IMR-90 (cell line): ENCODE measurements at places on chromosomes 13 and 19. TPM values are rescaled to one million over a fixed set of nuclear protein-coding genes. Genes with fewer than 3 reads are reported as not detected.
A peak's percentile ranks its signal among the peaks of the same experiment; 100 is the strongest.

Gene ZNF492
- 1.3 and 1.4 TPM in 2 replicates for total RNA-seq

- H3K4me3 ChIP-seq, result no peak overlapping the region
- no peaks in the 10 kb centered on the region for H3K36me3 ChIP-seq
- no peak overlapping the region for H3K27ac ChIP-seq
- H3K4me1 ChIP-seq, result no peaks in the 10 kb centered on the region
- peaks cover 25% of the 10 kb centered on the region for H3K27me3 ChIP-seq
Observed at GRCh38 chr19:35055715-35056179, 14.2 kb downstream of the HPN start.

DNA sequence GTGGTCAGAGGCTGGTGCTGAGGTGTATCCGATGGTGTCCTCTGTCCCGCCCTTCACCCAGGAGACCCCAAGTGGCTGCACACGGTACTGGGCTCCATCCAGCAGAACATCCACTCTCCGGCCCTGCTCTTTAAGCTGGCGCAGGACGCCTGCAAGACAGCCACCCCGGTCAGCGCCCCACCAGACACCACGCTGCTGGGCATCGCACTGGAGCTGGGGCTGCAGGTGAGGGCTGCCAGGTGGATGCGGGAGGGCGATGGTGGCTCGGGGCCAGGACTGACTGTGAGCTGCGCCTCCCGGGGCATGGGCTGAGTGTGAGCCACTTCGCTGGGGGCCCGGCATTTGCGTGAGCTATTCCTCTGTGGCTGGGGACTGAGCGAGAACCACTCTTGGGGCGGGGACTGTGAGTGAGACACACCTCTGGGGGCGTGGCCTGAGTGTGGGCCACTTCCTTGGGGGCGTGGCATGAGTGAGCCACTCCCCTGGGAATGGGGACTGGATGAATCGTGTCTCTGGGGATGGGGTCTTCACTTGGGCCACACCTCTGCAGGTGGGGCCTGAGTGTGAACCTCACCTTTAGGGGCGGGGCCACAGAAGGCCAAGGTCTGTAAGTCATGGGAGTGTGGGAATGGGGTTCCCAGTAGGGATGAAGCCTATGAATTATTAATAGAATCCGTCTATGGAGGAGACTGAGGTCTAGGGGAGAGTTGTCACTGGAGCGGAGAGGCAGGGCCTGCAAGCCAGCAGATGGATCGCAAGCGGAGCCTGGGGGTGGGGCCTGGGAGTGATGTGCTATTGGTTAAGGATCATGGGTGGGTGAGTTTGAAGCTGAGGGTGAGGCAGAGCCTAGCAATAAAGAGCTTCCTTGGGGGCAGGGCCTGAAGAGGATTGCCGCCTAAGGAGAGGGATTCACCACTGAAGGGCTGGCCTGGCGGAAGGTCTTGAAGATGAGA is 30.5 kb downstream of the ZSWIM4 start:
- H3K4me1 ChIP-seq, result no peaks in the 10 kb centered on the region
- no peak overlapping the region for H3K27ac ChIP-seq
- no peaks in the 10 kb centered on the region for H3K27me3 ChIP-seq
- H3K36me3 ChIP-seq, result peaks cover 55% of the 10 kb centered on the region

Gene NXNL1
- total RNA-seq, result not detected in 2 replicates

GRCh38 chr13:25731536-25731935 is 320.3 kb downstream of the SHISA2 start:
- no peaks in the 10 kb centered on the region for H3K36me3 ChIP-seq
- H3K4me1 ChIP-seq, result no peaks in the 10 kb centered on the region
- H3K4me3 ChIP-seq, result no peak overlapping the region
- no peak for DNase-seq
- H3K27me3 ChIP-seq, result no peaks in the 10 kb centered on the region
- H3K27ac ChIP-seq, result no peak overlapping the region

GRCh38 chr19:7351861-7352260 is 3.1 kb downstream of the ARHGEF18 start:
- H3K36me3 ChIP-seq, result no peaks in the 10 kb centered on the region
- no peaks in the 10 kb centered on the region for H3K4me1 ChIP-seq
- DNase-seq, result no peak
- H3K4me3 ChIP-seq, result no peak overlapping the region
- H3K27ac ChIP-seq, result no peak overlapping the region

GRCh38 chr19:45773384-45773783 is 4.3 kb upstream of the SIX5 start:
- no peak overlapping the region for H3K27ac ChIP-seq
- H3K27me3 ChIP-seq, result no peaks in the 10 kb centered on the region
- no peaks in the 10 kb centered on the region for H3K4me1 ChIP-seq

- H3K36me3 ChIP-seq, result no peaks in the 10 kb centered on the region
- no peaks in the 10 kb centered on the region for H3K27me3 ChIP-seq
- H3K27ac ChIP-seq, result no peak overlapping the region
- peak; percentile 39 for DNase-seq
- H3K4me1 ChIP-seq, result no peaks in the 10 kb centered on the region
Observed at GRCh38 chr13:74015137-74015536, 119.1 kb downstream of the KLF12 start.

Gene CYP2A6
- total RNA-seq, result not detected in 2 replicates

Gene CATSPERD
- total RNA-seq, result not detected in 2 replicates

- no peak overlapping the region for H3K27ac ChIP-seq
- H3K4me3 ChIP-seq, result no peak overlapping the region
- H3K4me1 ChIP-seq, result no peaks in the 10 kb centered on the region
- no peaks in the 10 kb centered on the region for H3K36me3 ChIP-seq
- no peak for DNase-seq
- H3K27me3 ChIP-seq, result peaks cover 2% of the 10 kb centered on the region; the same call in 1 of the 2 replicates
Observed at GRCh38 chr13:111074826-111075225, 40.3 kb upstream of the ARHGEF7 start.

Gene LILRB2
- total RNA-seq, result not detected in 2 replicates

Gene PNMA8A
- 0.83 and 0.90 TPM in 2 replicates for total RNA-seq

DNA sequence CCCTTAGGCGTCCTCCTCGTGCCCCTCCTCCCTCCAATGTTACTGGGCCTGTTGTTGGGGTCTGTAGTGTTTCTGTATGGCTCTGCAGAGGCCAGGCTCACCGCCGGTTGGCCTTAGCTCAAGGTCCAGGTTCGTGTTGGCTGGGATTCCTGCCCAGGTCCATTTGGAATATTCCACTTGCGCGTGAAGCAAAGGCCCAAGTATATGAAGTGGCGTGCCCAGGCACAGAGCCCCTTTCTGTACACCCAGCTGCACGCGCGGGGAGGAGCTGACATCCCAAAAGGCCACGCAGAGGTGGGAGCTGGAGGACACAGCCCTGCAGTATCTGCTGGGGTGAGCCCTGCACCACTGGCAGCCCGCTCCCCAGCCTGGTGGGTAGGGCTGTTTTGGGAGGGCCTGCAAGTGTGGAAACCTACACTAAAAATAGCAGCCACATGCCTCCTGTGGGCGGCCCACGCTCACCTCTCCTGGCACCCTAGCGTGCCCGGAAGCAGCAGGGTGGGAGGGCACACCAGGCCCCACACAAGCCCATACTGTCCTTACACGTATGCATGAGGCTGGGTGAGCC is 30.2 kb downstream of the CRTC1 start:
- H3K27ac ChIP-seq, result no peak overlapping the region
- H3K4me1 ChIP-seq, result peaks cover 11% of the 10 kb centered on the region; the same call in 1 of the 2 replicates
- H3K4me3 ChIP-seq, result no peak overlapping the region
- no peaks in the 10 kb centered on the region for H3K27me3 ChIP-seq

Gene METTL21C
- not detected in 2 replicates for total RNA-seq

DNA sequence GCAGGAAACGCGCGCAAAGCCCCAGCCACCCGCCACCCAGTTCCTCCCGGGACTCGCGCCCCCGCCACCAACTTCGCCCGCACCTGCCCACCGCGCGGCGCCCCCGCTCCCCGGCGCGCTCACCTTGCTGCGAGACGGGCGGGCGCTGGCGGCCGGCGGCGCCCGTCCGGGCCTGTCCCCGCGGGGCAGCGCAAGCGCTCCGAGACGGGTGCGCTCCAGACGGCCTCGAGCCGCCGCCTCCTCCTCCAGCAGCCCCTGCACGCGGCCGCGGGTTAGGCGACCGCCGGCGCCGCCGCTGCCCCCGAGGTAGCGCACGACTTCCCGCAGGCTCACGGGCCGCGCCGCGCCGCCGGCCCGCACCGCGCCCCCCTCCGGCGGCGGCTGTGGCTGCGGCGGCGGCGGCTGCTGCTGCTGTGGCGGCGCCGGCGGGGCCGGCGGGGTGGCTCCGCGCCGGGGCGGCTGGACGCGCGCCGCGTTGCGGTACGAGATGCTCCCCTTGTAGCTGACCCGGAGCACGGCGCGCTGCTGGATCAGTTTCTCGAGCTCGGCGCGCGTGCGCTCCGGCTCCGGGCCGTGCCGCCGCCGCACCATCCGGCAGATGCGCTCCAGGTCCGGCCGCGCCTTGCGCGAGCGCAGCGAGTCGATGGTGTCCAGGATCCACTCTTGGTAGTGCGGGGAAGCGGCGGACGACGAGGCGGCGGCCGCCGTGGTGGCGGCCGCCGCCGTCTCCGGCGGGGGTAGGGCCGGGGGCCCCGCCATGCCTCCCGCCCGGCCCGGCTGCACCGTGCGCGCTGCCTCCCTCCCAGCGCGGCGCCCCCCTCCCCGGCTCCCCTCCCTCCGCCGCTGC is 666 bp downstream of the SAMD1 start:
- H3K4me1 ChIP-seq, result no peaks in the 10 kb centered on the region
- H3K27ac ChIP-seq, result peak overlapping the region; percentile 61; the same call in 1 of the 2 replicates
- peak overlapping the region; percentile 62 for H3K4me3 ChIP-seq
- peak; percentile 74 for DNase-seq
- H3K27me3 ChIP-seq, result no peaks in the 10 kb centered on the region
